Stimulated activated CD4-positive, alpha-beta T cell treated with anti-CD3 and anti-CD28 coated beads, Interleukin-15, amount 100 ng/mL, for 1 hour (primary cell): ENCODE measurements at places on chromosomes 1 and 21.

- DNase-seq = no peak
Observed at GRCh38 chr1:30675761-30676160, 47.6 kb downstream of the MATN1 start.

DNA sequence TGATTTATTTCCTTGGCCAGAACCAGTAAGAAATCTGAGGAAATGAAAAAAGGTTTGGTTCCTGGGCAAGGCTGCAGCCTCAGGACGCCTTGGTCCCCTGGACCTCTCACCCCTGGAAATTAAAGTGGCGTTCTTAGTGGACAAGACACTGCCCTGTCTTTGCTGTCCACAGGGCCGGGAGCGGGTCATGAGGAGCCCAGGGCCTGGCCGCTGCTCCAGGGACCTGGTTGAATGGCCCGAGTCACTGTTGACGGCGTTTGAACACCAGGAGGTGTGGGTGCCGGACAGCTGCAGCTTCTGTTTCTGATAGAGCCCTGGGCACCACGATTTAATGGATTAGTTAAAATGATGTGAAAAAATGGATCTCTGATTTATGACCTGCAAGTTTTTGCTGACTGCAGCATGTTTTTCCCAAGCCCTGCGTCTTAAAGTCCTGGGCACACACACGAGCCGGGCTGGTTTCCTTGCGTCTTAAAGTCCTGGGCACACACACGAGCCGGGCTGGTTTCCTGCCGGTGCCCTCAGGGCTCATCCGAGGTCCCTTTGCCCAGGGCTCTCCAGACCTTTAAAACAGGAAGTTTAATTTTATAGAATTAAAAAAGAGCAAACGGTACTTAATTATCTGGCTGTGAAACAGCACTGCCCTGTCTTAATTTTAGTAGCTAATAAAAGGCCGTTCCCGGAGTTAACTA is 74.1 kb upstream of the ACTRT2 start:
- no peak for DNase-seq

DNA sequence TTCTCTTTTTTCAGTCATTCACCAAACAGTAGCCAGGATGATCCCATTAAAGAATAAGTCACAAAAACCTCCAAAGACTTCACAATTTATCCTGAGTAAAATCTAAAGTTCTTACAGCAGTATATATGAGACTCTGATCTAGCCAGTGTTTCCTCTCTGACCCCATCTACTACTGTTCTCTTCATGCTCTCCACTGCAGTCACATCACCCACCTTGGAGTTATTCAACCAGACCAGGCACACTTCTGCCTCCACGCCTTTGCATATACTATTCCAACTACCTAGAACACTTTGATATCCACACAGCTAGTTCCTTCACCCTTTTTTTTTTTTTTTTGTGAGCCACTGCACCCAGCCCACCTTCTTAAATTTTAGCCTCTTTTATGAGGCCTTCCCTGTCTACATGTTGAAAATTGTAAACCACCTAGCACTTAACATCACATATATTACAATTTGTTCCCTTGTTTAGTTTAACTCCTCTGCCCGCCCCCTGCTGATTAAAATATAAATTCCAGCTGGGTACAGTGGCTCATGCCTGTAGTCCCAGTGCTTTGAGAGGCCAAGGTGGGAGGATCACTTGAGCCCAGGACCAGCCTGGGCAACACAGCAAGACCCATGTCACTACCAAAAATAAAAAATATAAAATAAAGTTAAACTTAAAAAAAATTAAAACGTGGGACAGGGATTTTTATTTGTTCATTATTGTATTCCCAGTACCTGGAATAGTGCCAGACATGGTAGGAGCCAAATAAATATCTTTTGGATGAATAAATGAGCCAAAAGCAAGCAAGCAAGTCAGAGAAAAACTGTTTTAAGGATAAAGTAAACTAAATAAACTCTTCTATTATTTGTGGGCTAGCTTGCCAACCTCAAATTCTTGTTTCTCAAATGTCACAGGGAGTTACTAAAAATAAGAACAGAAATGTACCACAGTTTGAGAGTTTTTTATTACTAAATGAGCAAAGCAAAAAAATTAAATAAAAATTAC is 35.2 kb upstream of the MUTYH start:
- DNase-seq = no peak

- DNase-seq = no peak
Observed at GRCh38 chr1:12592496-12592895, 25.5 kb downstream of the DHRS3 start.

DNA sequence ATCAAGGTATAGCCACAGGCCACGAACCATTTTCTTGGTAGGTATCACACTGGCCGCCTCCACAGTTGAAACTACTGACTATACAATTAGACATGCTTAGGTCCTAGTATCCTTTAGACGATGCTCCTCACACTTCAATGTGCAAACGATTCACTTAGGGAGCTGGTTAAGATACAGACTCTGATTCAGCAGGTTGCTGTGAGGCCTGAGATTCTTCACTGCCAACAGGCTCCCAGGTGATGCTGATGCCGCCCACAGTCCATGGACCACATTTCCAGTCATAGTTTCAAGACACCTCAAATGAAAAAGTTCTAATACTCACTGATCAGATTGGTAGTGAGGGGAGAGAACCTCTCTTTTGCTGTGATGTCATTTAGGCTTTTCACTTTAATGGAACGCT is 6.8 kb downstream of the ATP5PO start:
- no peak for DNase-seq
